Hematopoietic multipotent progenitor cell treated with erythropoietin and hydrocortisone succinate and interleukin-3 and kit ligand, for 4 days (in vitro differentiated cells): ENCODE measurements at places on chromosomes 4 and X.

DNA sequence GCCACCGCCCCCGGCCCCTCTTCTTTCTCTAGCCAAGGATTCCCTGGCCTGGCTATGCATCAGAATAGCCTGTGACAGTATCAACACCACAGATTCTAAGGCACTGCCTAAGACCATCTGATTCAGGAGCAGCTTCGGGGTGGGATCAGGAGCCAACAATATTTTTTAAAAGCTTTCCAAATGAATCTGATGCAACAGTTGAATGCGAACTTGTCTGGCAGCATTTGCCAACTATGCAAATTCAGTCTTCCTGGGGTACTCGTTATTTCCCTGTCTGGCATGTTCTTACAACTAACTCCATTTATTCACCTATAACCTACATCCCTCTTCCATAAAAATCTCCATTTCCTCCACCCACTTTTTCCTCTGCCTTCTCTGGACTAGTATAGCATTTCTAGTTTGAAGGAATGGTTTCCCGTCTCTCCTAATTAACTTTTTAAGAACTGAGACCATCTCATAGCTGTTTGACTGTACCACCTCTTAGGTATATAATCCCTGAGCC is 36.2 kb upstream of the UGDH start:
- no peak for DNase-seq

DNA sequence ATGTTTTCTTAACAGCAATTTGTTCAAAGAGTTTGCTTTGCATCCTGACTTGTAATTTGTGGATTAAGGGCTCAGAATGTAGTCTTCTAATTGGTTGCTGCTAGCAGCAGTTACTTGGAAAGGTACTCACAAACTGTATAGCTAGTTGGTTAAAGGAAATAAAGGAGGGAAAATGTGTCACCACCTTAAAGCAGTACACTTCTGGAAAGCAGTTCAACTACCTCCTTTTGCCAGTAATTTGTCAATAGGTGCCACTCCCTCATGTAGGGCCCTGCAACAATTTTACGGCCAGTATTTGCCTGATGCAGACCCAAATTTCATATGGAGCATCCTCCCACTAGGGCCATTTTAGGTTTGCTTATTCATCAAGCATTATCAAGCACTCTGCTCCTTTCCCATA is 20.8 kb downstream of the AMOT start:
- DNase-seq, result no peak

DNA sequence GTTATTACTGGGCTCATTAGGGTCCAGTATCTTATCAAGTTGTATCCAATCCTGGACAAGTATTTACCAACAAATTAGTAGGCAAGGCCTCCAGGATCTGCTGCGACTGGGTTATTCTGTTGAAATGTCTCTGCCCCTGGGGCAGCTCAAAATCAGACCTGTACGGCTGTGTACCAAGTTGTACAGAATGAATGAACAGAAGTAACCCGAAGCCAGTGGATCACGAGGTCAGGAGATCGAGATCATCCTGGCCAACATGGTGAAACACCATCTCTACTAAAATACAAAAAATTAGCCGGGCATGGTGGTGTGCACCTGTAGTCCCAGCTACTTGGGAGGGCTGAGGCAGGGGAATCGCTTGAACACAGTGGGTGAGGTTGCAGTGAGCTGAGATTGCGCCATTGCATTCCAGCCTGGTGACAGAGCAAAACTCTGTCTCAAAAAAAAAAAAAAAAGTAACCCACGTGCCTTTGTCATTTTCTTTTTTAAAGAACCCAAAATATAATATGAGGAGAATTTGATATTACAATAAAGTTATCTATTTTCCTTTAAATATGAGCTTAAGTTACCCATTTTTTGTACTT is 127.3 kb downstream of the CBR4 start:
- no peak for DNase-seq

DNA sequence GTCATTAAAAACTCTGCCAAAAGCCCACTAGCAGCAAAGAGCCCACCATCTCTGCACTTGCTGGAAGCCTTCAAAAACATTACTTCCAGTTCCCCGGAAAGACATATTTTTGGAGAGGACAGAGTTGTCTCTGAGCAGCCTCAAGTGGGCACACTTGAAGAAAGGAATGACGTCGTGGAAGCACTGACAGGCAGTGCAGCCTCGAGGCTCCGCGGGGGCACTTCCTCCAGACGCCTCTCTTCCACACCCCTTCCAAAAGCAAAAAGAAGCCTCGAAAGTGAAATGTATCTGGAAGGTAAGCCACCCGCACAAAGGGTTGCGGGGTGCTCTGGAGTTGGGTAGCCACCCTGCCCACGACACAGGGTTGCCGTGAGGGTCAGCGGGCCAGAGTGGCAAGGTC is 25.9 kb downstream of the OFD1 start:
- DNase-seq, result no peak

- DNase-seq, result no peak
Measured at GRCh38 chr4:48939785-48940184, 33.2 kb upstream of the OCIAD2 start.

- DNase-seq, result peak; percentile 83
Measured at GRCh38 chr4:155442267-155443105, 65.7 kb upstream of the MAP9 start.

DNA sequence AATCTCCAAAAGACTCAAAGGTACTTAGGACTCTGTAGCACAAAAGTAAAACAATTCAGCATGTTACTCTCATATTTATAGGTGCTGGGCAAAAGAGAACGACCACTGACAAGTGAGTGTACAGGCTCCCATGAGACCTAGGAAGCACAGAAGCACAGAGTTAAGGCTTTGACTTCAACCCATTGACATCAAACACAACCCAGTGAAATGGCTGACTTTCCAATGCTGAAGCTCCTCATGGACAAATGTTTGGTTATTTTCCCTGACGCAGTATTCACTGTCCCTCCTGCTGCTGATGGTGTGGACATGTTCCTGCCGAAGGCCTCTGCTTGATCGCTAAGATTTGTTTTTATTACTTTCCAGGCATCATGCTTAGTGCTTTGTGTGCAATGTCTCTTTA is 148.7 kb downstream of the TSPAN5 start:
- DNase-seq, result no peak

DNA sequence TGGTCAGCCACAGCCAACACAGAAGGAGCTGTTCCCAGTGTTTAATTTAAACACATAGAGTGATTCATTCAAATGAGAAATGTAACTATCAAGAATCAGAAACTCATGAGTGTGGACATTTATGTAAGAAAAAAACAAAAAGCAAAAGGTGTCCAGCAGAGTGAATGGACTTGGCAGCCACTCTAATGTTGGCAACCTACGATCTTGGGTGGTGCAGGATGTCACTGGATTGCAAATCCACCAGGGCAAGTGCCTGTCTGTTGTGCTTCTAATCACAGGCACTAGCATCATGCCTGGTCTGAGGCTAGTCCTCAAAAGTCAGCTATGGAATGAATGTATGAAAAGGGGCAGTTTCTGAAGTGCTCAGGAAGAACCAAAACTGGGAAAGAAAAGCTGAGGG is 277.7 kb upstream of the CLNK start:
- no peak for DNase-seq

GRCh38 chrX:154058214-154058997 is 38.7 kb upstream of the IRAK1 start:
- DNase-seq, result no peak

DNA sequence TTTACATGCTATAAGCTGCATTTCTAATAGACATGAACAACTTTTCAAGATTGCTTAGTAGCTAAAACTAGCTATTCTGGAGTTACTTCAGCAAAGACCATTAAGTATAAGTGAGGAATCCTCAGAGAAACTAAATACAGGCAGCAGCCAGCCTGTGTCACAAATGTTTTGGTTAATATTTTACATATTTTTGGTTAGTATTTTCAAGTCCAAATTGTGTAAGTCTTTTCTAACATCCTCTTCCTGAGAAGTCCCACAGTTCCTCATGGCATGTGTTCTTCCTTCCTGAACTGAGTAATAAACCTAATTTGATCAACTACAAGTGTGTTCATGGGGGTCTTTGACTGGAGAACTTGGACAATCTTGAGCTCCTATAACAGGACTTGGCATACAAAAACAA is 42.4 kb upstream of the MCF2 start:
- no peak for DNase-seq

- peak; percentile 2 for DNase-seq
Measured at GRCh38 chrX:111881715-111882114, 5.7 kb downstream of the TRPC5OS start.

- no peak for DNase-seq
Measured at GRCh38 chr4:116122124-116122523, 963.3 kb downstream of the TRAM1L1 start.

- no peak for DNase-seq
Measured at GRCh38 chrX:119055687-119056086, 17.1 kb upstream of the CT47C1 start.

DNA sequence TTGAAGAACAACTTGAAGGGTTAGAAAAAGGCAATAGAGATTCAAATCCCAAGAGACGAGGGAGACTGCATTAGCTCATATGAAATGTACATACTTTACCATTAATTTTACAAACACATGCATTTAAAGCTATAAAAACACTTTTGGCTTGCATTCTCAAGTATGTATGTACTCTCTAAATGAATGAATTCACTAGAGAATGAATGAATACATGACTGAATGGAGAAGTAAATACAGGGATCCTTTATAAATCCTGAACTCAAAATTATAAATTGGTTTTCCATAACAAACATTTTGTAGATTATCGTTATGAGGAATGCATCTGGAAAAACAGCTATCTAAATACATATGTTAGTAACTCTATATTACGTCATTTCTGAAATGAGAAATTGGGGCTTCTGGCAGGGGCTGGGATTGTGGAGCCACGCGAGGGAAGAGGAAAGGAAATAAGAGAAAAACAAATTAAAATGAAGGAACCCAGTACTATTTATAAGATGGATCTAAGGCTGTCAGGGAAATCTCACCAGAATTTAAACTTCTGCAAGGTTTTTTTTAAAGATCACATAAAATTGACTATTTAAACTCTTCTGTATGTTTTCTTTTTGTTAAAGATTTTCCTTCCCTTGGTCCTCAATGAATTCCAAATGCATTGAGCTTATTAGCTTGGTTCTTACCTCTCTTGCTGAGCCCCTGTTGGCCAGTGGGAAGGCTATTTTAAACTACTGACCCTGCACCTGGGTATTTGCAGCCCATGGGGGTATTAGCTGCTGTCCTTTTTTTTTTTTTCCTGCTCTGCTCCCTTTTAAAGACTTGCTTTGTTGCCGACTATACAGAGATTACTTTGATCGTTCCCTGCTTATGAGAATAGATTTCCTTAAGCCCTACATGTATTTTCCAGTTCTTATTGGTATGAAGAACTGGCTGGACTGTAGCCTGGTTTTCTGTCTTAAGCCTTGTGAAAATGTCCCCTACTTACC is 207.8 kb downstream of the ADGRL3 start:
- DNase-seq, result no peak

DNA sequence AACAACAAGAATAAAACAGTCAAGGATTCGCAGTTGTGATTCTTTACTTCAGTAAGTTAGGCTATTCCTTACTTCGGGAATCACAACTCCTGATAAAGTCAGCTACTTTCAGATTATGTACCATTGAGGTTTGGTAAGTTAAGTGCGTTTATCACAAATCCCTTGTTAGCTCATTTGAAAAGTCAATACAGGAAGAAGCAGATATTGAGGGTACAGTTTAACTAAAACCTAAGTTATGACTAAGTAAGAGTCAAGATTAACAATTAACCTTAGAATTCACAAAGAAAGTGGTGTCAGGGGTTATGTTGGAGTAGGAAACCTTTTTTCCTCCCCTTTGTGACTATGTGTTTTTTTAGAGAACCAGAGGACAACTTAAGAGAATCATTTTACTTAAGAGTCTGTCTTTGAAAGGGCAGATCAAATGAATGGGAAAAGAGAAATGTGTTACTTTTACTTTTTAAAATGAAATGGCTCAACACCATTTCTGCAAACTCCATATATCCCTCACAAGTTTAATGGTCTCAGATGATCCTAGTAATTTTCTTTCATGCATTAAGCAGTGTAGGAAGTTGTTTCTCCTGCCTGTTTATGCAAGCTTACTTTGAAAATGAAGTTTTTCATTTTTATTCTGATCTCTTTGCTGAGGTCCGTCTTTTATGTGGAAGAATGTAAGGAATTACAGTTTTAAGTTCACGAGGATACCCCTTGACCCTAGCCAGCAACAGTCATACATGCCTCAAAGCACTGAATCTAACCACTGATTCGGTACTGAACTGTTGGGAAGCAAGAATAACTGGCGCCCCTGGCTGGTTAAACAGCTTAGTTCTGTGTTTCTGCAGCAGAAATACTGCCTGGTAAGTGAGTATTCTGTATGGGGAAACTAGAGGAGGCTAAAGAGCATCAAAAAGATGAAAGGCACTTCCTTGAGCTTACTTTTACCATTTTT is 211.7 kb downstream of the SLC4A4 start:
- DNase-seq, result peak; percentile 5
